Glomerular endothelial cell (primary cell): ENCODE measurements at places on chromosomes 5 and 9.

GRCh38 chr5:122715095-122715494 lies 59.8 kb upstream of the SNX2 start:
- no peak for DNase-seq

- no peak for DNase-seq
Measured at GRCh38 chr9:31745886-31746285, 638.6 kb upstream of the ACO1 start.

GRCh38 chr9:37937366-37937765 lies 33.4 kb upstream of the SLC25A51 start:
- no peak for DNase-seq

- DNase-seq = no peak
Measured at GRCh38 chr5:100469767-100470166, 65.4 kb upstream of the FAM174A start.

DNA sequence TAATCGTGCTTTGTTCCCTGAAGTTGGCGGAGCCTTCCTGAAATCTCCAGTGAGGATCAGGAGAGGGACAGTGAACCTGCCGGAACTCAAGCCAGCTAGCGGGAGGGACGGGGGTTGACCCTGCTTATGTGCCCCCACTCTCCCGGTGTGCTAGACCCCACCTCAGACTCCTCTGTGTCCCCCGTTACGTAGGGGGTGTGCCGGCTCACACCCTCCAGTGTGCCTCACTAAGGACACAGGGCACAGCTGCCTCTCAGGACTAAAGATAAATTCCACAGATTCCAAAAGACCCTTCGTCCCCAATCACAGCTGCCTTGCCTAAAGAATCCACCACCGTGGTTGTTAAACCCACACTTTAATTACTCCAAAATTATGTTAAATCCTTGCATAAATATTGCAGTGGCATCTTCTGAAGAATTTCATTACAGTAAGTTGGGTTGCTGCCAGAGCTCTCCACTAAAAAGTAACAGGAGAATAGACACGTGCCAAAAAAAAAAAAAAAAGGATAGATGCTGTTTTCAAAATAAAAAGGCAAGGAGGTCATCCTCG lies 73.7 kb downstream of the GTF3C4 start:
- no peak for DNase-seq

DNA sequence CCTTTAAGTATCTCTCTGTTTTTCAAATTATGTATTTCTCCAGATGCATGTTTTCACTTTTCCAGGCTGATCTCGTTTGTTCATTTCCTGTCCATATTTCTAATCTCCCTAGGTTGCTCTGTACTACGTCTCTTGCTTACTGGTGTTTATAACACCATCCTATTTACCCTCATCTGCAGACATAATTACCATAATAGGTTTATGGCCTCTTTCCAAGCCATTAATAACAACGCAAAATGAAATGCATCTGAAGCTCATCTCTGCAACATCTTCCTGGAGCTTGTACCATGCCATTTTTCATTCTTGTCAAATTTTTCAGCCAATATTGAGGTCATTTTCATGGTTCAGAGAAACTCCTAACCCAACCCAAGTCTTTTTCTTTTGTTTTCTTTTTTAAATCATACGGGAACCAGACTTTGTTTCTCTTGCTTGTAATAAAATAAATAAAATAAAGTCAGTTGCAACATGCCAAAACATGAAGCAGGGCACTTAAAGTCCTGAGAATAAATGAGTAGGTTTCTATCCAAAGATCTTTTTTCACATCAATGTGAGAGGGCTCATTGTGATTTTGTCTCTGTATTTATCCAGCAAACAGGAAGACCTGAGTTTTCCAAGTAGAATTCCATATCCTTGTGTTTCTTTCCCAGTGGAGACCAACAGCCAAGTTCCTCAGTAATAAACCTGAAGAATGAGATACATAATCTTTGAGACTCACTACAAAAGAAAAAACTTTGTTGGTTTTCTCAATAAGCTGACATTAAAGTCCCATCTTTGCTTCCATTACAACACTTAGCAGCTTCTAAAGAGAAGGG lies 37.0 kb downstream of the DPYSL3 start:
- DNase-seq = no peak

DNA sequence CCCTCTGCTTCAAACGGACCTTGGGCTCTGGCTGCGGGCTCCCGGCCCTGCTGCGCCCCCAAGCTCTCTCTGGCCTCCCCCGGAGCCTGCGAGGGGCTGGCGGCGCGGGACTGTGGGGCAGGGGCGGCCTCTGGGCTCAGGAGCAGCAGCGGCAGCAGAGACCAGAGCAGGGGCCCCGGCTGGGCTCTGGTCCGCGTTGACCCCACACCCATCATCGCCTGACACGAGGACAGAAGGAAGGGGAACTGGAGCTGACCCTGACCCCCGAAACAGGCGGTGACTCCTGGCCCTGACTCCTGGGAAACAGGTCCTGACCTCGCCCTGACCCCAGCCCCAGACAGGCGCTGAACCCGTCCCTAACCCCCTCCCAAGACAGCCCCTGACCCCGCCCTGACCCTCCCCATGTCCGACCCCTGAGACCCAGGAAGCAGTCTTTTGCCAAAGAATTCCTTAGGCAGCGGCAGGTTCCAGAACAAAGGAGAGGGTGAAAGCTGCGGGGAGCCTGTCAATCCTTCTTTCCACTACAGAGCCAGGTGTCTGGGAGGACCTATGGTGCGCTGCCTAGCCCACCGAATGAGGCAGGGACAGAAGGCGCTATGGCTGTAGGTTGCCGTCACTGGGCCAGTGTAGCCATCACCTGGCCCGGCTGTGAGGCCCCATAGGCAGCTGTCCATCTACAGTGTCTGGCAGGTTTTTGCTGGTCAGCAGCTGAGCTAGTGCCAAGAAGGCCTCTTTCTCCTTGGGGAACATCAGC lies 74.7 kb upstream of the SPTLC1 start:
- no peak for DNase-seq

GRCh38 chr9:34715639-34716215 lies 5.8 kb upstream of the CCL21 start:
- DNase-seq = no peak

DNA sequence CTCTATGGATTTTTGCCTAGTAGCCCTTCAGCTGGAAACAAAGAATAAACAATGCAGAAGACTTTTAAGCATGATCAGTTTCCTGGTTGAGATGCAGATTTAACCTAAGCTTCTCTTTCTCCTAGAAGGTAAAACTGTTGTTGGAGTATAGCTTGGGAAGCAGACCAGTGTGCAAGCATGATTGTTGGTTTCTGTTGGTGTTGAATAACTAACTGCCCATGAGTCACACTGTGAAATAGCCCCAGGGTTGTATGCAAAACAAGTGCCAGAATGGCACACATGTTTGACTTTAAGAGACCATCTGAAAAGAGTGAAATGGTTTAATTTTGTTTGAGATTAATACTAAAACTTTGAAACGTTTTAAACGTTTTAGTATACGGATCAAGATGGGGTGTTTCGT lies 227.1 kb downstream of the ARHGEF28 start:
- no peak for DNase-seq

GRCh38 chr5:7916171-7916804 lies 47.3 kb downstream of the MTRR start:
- no peak for DNase-seq

DNA sequence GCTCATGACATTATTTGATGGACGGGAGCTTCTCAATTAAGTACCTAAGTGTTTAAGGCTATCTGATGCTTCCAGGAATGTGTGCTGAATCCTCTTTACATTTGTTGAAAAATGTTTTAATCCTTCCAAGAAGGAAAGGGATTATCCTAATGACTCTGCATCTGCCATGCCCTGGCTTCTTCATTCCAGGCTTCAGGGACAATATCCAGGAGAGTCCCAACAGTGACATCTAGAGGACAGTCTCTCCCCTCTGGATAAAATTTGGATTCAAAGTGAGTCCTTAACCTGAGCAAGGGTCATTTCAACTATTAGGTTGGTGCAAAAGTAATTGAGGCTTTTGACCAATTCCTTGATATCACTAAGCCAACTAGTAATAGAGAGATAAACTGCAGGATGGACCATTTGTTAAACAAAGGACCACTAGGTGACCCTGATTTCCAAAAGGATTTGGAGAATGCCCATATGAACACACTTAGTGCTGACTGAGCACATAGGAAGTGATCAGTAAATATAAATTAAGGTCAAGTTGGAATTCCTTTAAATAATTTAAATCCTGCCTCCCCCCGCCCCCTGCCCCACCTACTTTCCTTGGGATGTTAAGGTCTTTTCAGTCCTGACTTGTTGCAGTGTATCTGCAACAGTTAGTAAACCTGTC lies 19.1 kb downstream of the TNFSF8 start:
- DNase-seq = peak; percentile 33

DNA sequence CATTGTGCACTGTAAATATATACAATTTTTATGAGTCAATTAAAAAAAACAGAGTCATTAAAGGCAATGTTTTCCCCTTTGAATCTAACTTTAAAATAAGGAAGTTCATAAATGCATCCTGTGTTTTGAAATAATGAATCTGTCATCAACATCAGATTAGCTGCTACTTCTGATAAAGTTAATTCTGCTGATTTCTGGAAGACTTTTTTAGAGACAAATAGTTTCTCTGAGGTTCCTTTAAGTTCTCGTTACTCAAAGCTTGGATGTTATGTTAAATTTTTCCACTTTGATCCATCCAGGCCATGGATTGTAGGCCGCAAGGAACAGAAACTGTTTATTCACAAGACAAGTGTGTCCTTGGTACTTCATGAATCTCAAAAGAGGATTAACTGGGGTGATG lies 115.5 kb downstream of the CARTPT start:
- no peak for DNase-seq

DNA sequence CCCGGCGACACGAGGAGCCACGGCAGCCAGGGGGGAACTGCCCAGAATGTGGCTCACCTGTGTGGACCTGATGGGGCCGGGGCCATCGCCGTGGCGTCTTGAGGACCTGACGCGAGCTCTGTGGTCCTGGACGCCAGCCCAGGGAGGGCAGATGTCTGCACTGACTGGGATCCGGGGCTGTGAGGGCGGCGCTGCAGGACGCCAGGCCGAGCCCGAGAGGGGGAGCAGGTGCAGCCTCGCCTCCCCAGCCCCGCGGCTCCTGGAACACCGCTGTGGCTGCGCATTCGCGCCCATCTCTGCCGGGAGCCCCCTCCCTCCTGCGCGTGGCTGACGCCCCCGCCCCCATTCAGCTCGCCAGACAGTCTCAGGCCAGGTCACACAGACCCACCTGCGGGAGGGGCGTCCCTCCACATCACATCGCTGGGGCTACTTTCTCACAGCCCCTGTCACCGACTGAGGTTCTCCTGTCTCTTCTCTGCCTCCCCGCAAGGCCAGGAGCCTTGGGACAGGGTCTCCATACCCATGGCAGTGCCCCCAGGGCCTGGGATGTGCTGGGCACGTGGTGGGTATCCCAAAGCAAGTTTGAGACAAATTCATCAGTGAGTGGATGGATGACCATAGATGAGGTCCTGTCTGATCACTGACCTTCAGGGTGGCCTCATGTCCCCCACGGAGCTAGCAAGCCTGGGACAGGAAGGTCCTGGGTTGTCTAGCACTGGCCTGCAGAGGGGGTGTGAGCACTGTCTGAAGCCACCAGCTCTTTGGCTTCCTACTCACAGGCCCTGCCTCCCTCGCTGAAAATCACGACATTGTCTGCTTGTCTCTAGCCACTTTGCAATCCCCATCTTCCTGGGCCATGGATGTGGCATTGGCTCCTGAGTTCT lies 47.3 kb downstream of the RASGEF1C start:
- DNase-seq = no peak

DNA sequence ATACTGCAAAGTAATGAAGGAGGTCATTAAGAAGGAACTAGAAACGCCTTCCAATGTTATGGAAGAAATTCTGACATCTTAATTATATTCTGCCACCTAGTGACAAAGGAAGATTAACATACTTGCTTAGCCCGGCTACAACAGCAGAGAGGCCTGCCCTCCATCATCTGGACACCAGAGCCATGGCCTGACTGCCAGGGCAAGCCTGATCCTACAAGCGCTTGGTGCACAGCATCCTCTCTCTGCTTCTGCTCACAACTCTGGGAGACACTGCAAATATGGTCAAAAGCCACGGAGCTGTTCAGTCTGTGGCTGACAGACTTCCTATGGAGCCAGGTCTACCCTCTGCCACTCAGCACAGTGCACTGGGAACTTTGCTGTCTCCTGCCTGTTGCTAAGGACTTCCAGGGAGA lies 87.3 kb upstream of the SLC44A1 start:
- DNase-seq = no peak

DNA sequence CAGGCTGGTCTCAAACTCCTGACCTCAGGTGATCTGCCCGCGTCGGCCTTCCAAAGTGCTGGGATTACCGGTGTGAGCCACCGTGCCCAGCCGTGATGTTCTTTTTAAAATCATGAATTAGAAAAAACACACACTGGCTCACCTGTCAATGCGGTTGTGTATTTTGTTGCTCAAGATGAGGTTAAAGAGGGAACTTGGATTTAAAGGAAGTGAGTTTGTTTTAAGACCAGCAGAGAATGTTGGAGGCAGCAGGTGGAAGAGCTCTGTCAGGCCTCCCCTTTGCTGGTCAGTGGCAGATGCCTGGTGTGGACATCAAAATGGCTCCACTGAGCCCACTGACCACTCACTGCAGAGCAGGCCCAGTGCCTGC lies 38.9 kb downstream of the WNK2 start:
- no peak for DNase-seq

DNA sequence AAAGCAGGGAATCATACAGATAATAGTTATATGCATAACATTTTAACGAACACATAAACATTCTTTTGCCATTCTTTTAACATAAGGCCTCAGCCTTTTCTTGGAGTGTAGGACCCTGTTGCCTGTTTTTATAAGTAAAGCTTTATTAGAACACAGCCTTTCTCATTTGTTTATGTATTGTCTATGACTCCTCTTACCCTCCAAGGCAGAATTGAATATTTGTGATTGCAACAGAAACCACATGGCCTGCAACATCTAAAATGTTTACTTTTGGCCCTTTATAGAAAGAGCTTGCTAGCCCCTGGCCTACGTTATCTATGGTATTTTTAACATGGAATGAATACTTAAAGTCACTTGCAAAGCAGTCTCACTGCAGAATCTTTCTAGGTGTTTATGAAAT lies 2.6 kb downstream of the SLC31A1 start:
- no peak for DNase-seq

GRCh38 chr9:115884846-115885245 lies 268.7 kb upstream of the PAPPA start:
- no peak for DNase-seq

GRCh38 chr9:98732801-98733200 lies 24.1 kb upstream of the GABBR2 start:
- no peak for DNase-seq

DNA sequence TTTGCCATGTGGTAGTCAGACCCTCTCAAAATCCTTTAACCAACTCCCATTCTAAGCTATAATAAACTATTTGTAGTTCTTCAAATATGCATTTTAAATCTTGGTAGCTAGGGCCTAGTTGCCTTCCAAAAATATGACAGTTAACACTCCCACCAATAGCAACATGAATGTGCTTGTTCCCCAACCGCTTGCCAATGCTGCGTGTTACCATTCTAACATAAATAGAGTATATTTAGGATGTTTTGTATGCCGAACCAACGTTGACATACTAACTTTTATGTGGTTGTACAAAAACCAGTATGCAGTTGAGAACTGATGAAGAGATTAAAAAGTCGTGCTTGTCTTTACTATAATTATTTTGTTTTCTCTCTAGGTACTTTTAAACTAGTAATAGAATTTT lies 9.0 kb downstream of the UBE2B start:
- DNase-seq = no peak

GRCh38 chr5:132444841-132445639 lies 45.5 kb downstream of the IRF1 start:
- no peak for DNase-seq
